SK-MEL-5 (cell line): ENCODE measurements at places on chromosomes 5 and 9. TPM values are rescaled to one million over a fixed set of nuclear protein-coding genes. Genes with fewer than 3 reads are reported as not detected.

POMT1 gene
- 20.9 TPM in 2 replicates for total RNA-seq

DDX4 gene
- not detected in 2 replicates for total RNA-seq

OTULINL gene
- 0.32 and 0.69 TPM in 2 replicates for total RNA-seq

CCNO gene
- total RNA-seq = 0.19 and 0.24 TPM in 2 replicates

SV2C gene
- not detected in 2 replicates for total RNA-seq

CDX1 gene
- total RNA-seq = not detected in 2 replicates

GFI1B gene
- 0.05 and 0.74 TPM in 2 replicates for total RNA-seq

SMIM33 gene
- total RNA-seq = not detected in 2 replicates

NUDT12 gene
- 26.4 and 29.3 TPM in 2 replicates for total RNA-seq

HK3 gene
- total RNA-seq = not detected in 2 replicates

TMEM8B gene
- total RNA-seq = 0.55 and 1.0 TPM in 2 replicates

C1QTNF3 gene
- 0.59 and 0.77 TPM in 2 replicates for total RNA-seq

WNT8A gene
- total RNA-seq = not detected in 2 replicates

DIRAS2 gene
- not detected in 2 replicates for total RNA-seq

SUB1 gene
- 500 and 514 TPM in 2 replicates for total RNA-seq

IFNA21 gene
- not detected in 2 replicates for total RNA-seq

TNFSF8 gene
- total RNA-seq = not detected in 2 replicates

ZNF454 gene
- not detected in 2 replicates for total RNA-seq

NUTM2F gene
- total RNA-seq = not detected in 2 replicates

GABRA1 gene
- not detected in 2 replicates for total RNA-seq

AK3 gene
- total RNA-seq = 42.5 and 45.3 TPM in 2 replicates

NMUR2 gene
- not detected in 2 replicates for total RNA-seq

SLC34A1 gene
- 0.16 and 0.19 TPM in 2 replicates for total RNA-seq

TMCO6 gene
- 10.0 and 11.3 TPM in 2 replicates for total RNA-seq

PAEP gene
- 41.1 and 45.8 TPM in 2 replicates for total RNA-seq

EDIL3 gene
- 8.2 and 8.5 TPM in 2 replicates for total RNA-seq

CCDC192 gene
- not detected in 2 replicates for total RNA-seq

FBP1 gene
- total RNA-seq = 0.71 TPM in 1 of 2 replicates, not detected in the other

ZFP2 gene
- 0.18 TPM in 1 of 2 replicates, not detected in the other for total RNA-seq

IZUMO3 gene
- total RNA-seq = not detected in 2 replicates

PCDHGA8 gene
- 0.05 and 0.13 TPM in 2 replicates for total RNA-seq
